ENCODE measurements at places on chromosomes 5 and 9.
A peak's percentile ranks its signal among the peaks of the same experiment; 100 is the strongest.

- no peak for DNase-seq
Measured at GRCh38 chr9:13268469-13268868, 11.0 kb downstream of the MPDZ start.

DNA sequence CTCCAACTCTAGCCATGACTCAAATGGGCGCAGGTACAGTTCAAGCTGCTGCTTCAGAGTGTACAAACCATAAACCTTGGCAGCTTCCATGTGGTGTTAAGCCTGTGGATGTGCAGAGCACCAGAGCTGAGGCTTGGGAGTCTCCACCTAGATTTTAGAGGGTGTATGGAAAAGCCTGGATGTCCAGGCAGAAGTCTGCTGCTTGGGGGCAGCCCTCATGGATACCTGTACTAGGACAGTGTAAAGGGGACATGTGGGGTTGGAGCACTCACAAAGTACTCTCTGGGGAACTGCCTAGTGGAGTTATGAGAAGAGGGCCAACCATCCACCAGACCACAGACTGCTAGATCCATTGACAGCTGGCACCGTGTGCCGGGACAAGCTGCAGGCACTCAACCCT, 273.5 kb upstream of the ST8SIA4 start:
- no peak for DNase-seq

DNA sequence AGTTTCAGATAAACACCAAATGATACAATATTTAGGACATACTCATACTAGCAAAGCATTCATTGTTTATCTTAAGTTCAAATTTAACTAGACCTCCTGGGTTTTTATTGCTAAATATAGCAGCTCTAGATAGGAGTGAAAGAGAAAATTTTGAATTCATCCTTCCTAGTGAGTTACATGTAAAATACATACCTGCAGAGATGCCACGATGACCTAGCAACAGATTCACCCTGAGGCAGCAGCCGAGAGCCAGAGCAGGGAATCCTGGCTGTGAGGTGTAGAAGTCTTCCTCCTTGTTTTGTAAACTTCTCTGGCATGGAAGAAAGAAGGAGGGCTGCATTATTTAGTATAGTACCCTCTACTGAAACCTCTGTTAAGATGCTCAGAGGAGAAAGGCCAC, 25.9 kb upstream of the GABRP start:
- DNase-seq: no peak

DNA sequence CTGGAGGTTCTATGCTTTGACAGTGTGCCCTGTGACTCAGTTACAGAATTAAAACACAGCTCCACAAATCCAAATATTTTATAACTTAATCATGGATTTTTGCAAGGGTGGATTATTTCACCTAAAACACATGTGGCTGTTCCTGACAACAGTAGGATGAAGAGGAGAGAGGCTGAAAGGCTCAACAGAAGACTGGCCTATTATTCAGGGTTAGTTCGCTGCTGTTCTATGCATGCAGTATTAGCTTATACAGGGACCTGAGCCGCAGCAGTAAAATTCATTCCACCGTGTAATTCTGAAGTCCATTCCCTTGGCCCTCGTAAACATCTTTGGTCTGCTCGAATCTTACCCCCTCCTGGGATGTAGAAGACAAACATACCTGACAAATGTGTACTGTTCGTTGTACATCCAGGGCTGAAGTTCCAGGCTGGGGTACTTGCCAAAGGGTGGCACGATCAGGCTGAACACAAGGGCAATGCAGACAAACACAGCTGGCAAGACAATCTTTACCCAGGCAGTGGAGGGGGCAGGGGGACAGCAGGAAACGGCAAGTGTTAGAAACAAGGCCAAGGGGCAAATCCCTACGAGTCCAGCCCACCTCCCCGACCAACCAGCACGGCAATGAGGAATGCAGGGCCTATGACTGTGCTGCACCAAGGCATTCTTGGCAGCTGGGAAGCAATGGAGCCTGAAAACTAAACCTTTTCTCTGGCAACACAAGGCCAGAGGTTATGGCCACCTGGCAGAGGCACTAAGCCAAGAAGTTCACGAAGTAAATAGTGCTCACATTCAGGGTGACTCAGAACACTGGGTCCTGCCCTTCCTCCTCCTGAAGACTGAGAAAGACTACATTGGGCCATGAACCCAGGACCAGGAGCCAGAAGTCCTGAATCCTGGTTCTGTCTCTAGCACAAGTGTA, 46.8 kb downstream of the NIPSNAP3B start:
- no peak for DNase-seq

- DNase-seq: no peak
Measured at GRCh38 chr5:98993512-98993911, 64.7 kb upstream of the CHD1 start.

GRCh38 chr9:95515272-95516113, 1.3 kb downstream of the PTCH1 start:
- DNase-seq: peak; percentile 26

DNA sequence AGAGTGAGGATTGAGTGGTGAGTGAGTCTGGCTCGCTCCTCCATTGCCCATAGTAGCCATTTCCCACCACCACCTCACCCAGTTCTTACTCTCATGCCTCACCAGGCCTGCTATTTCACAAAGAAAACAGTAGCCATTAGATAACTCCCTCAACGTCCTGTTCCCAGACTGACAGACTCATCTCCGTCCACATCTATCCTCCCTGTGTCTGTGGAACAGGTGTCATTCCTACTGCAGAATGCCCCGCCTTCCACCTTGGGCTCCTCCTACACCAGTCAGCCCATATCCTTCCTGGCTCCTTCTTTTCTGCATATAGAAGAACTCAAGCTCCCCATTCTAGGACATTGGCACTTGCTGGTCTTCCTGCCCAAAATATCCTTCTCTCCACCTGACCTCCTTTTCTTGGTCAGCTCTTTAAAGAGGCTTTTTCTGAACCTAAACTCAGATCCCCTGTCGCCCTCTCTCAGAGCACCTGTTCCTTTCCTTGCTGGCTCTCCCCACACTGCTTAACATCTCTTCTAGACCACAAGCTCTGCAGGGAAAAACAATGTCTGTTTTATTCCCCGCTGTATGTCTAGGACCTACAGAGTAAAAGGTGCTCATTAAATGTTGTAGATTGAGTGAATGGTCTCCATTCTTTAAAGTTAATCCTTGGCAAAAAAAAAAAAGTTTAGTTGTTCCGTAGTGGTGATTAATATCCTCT, 3.2 kb downstream of the TNFAIP8 start:
- no peak for DNase-seq

- no peak for DNase-seq
Measured at GRCh38 chr9:89634995-89635742, 30.4 kb downstream of the GADD45G start.

GRCh38 chr5:35971186-35971877, 19.9 kb downstream of the UGT3A1 start:
- DNase-seq: no peak

DNA sequence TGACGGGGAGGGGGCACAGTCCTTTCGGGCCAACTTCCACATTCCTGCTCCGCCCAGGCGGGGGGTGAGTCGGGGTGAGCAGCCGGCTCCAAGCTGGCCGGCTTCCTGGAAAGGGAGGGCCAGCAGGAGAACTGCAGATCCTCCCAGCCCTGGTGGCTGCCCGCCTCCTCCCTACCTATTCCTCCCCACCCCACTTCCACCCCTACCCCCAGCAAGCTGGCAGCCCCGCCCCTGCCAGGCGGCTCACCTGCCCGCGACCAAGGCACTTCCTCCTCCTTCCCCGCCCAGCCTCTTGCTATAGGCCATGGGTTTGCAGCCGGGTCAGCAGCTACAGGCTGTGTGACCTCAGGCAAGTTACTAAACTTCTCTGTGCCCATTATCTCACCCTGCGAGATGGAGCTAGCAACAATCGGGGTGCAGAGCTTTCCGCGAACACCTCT, 5.6 kb upstream of the IRF1 start:
- DNase-seq: peak; percentile 85

- no peak for DNase-seq
Measured at GRCh38 chr5:143207563-143208364, 195.7 kb downstream of the NR3C1 start.

GRCh38 chr9:135711391-135711790, 9.4 kb downstream of the KCNT1 start:
- DNase-seq: no peak

- no peak for DNase-seq
Measured at GRCh38 chr5:129057329-129057728, 37.2 kb upstream of the ISOC1 start.

GRCh38 chr5:74017786-74018211, 391.8 kb downstream of the ARHGEF28 start:
- DNase-seq: no peak

GRCh38 chr9:71147368-71147767, 25.9 kb upstream of the TRPM3 start:
- DNase-seq: no peak

DNA sequence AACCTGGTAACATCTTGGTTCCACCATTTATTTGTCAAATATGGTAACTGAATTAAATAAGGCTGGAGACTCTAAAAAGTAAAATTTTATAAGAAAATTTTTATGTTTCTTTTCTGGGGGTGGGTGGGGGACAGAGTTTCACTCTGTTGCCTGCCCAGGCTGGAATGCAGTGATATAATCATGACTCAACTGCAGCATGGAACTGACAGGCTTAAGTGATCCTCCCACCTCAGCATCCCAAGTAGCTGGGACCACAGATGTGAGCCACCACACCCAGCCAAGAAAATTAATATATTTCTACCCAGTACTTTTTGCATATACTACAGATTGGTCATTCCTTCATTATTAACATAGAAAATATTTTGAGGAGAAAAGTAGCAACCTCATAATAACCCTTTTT, 216.9 kb downstream of the DEPDC1B start:
- DNase-seq: no peak

GRCh38 chr5:56247592-56247991, 14.5 kb upstream of the ANKRD55 start:
- DNase-seq: no peak

- DNase-seq: no peak
Measured at GRCh38 chr5:157464519-157465171, 4.6 kb downstream of the NIPAL4 start.

DNA sequence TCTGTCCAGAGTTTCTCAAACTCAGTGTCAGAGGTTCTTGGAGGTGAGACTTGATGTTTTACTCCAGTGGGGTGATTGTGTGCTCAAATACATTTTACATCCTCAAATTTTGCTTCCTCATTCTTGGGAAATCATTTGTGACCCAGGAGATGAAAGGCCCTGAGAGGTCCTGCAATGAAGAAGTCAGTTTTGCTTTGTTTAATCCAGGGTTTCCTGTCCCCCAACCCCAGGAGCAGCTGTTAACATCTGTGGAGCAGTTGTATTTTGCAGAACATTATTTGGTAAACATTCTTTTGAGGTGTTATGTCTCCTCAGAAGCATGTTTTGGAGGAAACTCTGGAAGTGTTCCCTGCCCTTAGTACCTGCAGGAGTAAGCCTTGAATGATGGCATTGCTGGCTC, 59.8 kb downstream of the DAB2IP start:
- DNase-seq: no peak

GRCh38 chr9:35322075-35322885, 160.5 kb downstream of the UNC13B start:
- DNase-seq: no peak

DNA sequence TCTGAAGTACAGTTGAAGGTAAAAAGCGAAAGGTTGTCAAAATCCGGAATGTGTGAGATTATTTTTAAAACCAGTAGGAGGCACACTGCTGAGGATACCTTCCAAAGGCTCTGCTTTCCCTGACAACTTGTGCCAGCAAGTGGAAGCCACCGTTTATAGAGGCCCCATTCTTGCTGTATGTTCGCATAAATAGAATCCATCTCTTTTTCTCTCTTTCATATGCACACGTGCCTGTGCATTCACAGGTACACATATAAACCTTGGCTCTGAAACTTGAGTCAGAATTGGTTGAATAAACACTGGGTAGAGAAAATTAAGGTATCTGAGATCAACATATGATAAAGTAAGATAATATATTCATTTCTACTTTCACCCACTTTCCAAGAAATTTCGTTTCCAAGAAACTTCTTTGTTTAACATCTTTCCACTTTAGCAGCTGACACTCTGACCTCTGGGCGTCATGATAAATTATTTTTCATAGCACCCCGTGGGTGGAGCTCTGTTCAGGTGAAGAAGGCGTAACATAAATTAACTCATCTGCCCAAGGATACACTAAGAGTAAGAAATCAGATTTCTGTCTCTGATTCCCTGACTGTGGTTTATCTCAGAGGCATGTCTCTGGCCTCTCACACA, 63.7 kb upstream of the RICTOR start:
- DNase-seq: no peak

- no peak for DNase-seq
Measured at GRCh38 chr9:4815381-4815956, 22.7 kb downstream of the RCL1 start.

Measured in central memory CD4-positive, alpha-beta T cell (primary cell).